ENCODE measurements at places on chromosomes 4 and X. TPM values are rescaled to one million over a fixed set of nuclear protein-coding genes. Genes with fewer than 3 reads are reported as not detected.

The ARHGEF38 gene
- not detected for total RNA-seq

The CT45A1 gene
- not detected for total RNA-seq

The CENPU gene
- 1.8 TPM for total RNA-seq

The PCDH7 gene
- total RNA-seq = 9.0 TPM

DNA sequence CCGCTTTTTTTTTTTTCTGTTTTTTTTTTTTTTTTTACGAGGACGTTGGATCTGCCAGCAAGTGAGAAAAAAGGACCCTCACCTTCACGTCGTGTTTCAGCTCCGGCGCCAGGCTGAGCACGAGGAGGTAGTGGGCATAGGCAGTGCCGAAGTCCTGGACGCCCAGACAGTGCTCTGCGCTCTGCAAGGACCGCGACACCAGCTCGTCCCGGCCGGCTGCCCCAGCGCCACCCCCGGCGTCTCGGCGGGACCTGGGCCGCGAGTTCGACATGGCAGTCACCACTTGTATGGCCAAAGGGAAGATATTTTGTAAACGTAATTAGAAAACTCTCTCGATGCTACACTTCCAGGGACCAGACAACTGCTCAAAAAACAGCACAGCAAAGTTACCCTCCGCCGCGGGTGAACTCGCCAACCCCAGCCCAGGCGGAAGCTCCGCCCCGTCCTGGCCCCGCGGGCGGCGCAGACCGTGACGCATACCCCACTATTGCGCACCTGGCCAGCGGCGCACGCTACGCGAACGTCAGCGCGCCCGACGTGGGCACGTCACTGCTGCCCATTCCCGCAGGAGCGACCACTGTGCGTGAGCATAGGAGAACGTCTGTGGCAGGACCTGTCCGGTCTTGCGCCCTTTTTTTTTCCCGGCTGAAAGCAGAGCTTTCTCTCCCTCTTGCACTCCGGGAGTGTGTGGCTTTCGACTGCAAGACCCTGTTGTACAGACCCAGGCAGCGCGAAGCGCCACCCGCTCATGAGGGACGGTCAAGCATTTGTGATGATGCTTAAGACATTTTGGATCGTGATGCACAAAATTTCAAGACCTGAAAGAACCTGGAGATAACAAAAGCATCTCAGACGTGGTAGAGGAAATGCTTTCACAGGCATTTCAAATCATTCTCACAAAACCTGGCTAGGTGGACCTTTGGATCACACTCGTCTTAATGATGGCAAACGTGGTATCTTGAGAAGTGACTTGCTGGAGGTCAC lies at the start of gene PRMT9:
PRMT9 (minus strand) TSS at position 447 of the 984 bp plus-strand sequence; CDS start at position 271, 176 bp downstream.
- H3K27me3 ChIP-seq = no peaks in the 10 kb centered on the region
- peak; percentile 94 for DNase-seq
- H3K36me3 ChIP-seq = no peaks in the 10 kb centered on the region
- H3K4me3 ChIP-seq = peak within 1 kb of the TSS; percentile 73
- H3K4me1 ChIP-seq = peaks cover 5% of the 10 kb centered on the region
- H3K27ac ChIP-seq = peak within 1 kb of the TSS; percentile 90

All from fibroblast of lung (primary cell).